ENCODE measurements at places on chromosomes 1 and 21.
A peak's percentile ranks its signal among the peaks of the same experiment; 100 is the strongest.

DNA sequence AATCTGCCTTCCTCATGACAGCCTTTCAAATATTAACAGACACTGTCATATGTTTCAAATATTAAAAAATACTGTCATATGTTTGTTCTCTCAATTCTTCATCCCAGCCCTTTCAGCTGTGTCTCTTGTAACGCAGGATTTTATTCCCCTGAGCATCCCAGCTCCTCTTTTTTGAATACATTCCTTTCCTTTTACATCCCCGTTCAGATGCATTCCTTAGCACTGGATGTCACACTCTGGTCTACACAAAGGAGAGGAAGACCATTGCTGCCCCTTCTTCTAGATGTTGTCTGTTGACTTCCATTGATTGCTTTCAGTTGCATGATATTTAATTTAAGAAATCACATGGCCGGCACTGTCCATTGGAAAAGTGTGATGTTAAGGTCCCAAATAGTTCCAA is 117.4 kb upstream of the PAXBP1 start:
- no peak for DNase-seq

DNA sequence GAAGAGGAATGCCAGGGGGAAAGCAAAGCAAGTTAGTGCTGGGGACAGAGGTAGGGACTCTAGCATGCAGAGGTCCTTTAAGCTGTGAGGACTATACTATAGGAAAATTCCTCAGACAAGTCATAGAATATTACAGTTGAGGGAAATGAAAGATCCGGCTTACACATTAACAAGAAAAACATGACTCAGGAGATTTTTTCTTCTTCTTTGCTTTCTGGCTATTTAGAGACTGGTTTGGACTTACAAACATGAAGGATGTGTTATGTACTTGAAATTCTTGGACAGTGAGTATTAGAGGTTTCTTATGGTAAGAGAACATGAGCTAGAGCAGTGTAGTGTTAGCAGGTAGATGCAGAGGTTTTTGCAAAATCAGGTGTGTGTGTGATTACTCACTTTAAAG is 24.9 kb downstream of the USP25 start:
- no peak for DNase-seq

DNA sequence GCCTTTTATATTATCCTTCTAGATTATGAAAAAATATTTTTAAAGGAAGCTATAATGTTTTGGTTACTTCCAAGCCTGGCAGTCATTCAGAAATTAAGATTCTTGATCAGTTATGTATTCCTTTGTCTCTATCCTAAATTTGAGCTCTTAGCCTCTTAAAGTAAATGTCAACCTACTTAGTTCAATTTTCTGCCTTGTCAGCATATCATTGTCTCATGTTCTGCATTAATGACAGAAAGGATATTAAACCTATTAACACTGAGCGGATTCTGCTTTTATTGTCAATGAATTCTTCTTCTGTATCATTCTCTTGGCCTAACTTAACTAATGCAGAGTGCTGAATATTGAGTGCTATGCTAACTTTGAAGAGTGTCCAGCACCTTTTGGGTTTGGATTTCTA is 56.0 kb downstream of the SDCCAG8 start:
- no peak for DNase-seq

DNA sequence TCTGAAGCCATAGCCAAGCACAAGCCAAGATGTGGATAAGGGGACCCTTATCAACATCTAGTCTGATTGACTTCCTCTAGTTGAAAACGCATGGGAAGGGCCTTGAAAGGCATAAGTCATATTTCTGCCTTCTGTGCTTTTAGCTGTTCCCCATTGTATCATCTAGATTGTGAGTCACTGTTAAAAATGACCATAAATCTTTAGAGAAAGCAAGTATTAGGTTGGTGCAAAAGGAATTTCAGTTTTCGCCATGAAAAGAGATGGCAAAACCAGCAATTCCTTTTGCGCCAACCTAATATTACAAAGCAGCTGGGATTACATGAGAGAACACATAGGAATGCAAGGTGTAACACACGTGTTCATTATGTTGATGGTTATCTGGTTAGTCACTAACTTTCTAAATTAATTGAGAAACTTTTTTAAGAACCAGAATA is 63.6 kb downstream of the CLIC6 start:
- no peak for DNase-seq

GRCh38 chr1:163701783-163702374 is 380.1 kb downstream of the NUF2 start:
- DNase-seq: no peak

GRCh38 chr1:177017287-177017852 is 147.1 kb downstream of the ASTN1 start:
- no peak for DNase-seq

- no peak for DNase-seq
Measured at GRCh38 chr1:78370779-78371482, 119.8 kb upstream of the PTGFR start.

GRCh38 chr1:239786464-239786863 is 305.2 kb upstream of the FMN2 start:
- no peak for DNase-seq

DNA sequence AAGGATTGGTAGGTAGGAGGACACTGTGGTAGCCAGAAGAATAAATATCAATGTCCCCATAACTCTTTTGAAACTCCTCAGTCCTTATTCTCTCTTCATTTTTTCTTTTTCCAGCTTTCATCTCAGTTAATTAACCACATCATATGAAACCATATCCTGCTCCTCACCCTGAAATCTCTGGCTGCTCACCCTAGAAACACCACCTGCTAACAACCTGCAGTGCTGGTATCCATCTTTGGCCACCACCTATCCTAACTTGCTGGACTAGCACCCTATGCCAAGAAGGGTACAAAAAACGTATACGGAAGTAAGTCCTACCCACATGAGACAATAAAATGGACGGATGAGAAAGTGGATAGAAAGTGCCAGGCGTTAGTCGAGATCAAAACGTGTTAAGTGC is 13.7 kb upstream of the DPYD start:
- DNase-seq: no peak

DNA sequence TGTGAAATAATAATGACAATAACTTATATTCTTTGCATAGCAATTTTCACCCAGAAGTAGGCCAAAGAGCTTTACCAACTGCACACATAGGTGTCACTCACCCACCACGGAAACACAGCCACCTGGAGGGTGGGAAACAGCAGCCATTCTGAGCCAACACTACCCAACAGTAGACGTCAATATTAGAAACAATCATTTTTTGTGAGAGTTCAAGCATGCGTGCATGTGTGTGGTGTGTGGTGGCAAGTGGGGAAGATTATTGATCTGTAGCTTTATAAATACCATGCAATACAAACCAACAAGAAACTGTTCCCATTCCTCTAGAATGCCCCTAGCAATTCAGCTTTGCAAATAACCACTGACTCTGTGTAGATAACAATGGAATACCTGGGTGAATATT is 19.1 kb downstream of the PROX1 start:
- DNase-seq: no peak

GRCh38 chr1:116347696-116348095 is 25.3 kb upstream of the ATP1A1 start:
- no peak for DNase-seq

GRCh38 chr1:94395748-94396309 is 22.4 kb upstream of the ABCD3 start:
- peak; percentile 42 for DNase-seq

DNA sequence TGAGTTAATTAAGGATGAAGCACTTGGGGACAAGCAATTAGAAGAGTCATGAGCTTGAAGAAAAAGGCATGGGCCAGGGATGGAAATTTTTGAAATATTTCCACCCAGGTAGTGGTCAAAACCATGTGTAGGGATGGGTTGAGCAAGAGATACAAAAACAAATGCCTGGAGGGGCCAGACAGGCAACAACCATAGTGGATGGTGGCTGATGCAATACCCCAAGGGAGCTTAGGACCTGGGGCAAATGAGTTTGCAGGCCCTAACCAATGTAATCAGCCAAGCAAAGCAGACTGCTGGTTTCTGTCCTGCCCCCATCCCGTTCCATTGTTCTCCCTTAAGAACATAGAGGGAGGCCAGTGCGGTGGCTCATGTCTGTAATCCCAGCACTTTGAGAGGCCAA is 119.1 kb upstream of the FGGY start:
- DNase-seq: no peak

- no peak for DNase-seq
Measured at GRCh38 chr1:159960721-159961381, 6.8 kb upstream of the SLAMF9 start.

DNA sequence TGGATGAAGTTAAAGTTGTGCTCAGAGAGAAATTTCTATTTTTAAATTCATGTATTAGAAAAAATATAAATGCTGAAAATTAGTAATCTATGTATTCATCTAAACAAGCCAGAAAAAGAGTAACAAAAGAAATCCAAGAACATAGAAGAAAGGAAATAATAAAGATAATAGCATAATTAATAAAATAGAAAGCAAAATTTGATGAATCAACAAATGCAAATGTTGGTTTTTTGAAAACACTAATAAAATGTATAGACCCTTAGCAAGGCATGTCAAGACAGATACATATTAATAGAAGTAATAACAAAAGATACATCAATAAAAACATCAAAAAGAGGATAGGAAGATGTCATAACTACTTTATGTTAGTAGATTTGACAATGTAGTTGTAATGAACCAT is 18.0 kb downstream of the F13B start:
- no peak for DNase-seq

GRCh38 chr1:146036241-146036964 is 14.9 kb upstream of the HJV start:
- DNase-seq: peak; percentile 45

GRCh38 chr1:234961456-234962339 is 166.9 kb downstream of the TOMM20 start:
- DNase-seq: no peak

DNA sequence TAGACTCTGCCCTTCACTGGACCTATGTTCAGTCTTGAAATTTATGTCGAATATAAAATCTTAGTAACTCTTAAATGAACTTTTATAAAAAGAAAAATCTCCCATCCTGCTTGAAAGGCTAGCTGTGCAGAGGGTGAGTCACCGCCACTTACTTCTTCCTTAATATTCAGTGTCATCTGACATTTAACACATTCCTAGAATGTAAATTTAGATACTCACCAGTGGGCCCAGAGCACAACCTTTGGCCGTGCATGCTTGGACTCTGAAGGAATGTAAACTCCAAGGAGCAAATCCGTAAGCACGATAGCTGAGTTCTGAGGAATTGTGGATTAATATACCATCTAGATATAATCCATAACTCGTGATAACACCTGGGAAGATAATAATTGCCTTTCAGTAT is 403.3 kb downstream of the KCTD3 start:
- no peak for DNase-seq

DNA sequence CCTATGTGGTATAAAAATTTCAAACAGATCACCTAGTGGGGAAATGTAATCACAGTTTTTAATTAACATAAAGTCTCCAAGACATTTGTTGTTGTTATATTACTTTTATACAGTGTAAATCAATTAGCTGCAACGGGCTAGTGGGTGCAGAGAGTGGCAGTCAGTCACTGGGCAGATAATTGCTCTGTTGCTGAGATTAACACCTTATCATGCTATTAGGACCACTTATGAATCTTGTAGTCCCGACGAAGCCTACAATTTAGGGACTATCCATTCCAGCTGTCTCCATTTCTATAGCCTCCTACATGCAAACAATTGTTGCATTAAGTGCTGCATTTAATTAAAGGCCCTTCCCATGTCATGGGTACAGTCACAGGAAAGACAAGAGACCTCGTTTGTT is 158.9 kb upstream of the PROX1 start:
- no peak for DNase-seq

DNA sequence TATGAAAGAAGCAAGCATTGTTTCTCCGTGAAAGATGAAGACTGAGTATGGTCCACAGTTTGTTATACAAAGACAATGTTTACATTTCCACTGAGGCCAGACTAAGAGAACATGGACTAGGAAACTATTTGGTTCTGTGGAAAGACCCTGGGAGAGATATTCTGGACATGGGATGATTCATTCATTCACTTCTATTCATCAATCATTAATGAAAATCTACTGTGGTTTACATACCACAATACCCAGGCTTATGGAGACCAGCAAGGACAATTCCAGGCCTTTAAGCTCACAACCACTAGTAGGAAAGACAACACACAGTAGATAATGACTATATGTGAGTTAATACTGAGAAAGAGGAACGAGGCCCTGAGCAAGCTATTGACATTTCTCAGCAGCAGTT is 125.4 kb downstream of the TBX15 start:
- DNase-seq: no peak

DNA sequence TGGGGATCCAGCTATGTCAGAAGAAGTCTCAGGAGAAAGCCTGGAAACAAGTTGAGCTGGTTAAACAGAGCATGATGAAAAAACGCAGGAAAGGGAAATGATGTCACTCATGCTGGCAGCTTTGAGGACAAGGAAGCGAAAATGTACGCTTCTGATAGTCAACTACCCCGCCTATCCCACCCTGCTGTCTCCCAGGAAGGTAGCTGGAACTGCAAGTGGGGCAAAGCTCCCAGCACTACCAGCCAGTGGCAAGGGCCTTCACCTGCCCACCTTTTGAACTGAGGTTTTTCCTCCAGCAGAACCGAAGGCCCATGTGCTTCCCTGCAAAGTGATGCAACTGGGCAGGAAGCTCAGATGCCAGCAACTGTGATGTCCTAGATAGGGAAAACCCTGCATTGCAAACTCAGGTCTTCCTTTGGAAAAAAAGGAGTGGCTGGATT is 6.3 kb upstream of the IL20 start:
- DNase-seq: no peak

DNA sequence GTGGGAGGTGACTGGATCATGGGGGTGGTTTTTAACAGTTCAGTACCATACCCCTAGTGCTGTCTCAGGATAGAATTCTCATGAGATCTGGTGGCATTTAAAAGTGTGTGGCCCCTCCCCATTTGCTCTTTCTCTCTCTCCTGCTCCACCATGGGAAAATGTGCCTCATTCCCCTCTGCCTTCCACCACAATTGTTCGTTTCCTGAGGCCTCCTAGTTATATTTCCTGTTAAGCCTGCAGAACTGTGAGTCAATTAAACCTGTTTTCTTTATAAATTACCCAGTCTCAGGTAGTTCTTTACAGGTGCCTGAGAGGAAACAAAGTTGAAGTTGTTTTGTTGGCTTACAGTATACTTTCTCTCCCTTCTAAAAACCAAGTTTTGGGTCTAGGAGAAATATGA is 23.1 kb upstream of the SLC22A15 start:
- DNase-seq: no peak

DNA sequence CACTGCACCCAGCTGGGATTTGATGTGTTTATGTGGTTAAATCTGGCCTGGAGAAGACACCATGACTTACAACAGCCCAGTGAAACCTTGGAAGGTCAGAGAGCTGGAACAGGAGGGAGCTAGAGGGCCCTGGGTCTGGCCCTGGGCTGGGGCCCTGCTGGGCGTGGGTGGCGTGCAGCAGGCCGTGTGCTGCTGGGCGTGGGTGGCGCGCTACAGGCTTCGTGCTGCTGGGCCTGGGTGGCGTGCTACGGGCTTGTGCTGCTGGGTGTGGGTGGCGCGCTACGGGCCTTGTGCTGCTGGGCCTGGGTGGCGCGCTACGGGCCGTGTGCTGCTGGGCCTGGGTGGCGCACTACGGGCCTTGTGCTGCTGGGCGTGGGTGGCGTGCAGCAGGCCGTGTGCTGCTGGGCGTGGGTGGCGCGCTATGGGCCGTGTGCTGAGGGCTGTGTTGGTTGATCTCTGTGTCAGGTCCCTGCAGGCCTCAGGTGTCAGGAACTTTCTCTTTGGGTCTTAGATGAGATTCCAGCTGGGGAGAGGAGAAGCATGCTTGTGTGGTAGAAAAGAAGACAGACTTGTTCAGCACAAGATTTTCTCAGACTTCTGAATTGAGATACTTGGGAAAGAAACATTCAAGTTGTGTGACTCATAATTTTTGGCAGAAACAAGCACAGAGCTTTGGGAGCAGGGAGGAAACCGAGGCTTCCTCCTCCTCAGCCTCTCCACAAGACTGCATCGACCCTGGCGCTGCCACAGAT is 66.0 kb downstream of the COL18A1 start:
- no peak for DNase-seq

Data from NCI-H2029 treated with DMSO at 0.1 percent for 48 hours (cell line).